Progenitor cell of endocrine pancreas (in vitro differentiated cells): ENCODE measurements at places on chromosomes 11 and 22.
A peak's percentile ranks its signal among the peaks of the same experiment; 100 is the strongest.

DNA sequence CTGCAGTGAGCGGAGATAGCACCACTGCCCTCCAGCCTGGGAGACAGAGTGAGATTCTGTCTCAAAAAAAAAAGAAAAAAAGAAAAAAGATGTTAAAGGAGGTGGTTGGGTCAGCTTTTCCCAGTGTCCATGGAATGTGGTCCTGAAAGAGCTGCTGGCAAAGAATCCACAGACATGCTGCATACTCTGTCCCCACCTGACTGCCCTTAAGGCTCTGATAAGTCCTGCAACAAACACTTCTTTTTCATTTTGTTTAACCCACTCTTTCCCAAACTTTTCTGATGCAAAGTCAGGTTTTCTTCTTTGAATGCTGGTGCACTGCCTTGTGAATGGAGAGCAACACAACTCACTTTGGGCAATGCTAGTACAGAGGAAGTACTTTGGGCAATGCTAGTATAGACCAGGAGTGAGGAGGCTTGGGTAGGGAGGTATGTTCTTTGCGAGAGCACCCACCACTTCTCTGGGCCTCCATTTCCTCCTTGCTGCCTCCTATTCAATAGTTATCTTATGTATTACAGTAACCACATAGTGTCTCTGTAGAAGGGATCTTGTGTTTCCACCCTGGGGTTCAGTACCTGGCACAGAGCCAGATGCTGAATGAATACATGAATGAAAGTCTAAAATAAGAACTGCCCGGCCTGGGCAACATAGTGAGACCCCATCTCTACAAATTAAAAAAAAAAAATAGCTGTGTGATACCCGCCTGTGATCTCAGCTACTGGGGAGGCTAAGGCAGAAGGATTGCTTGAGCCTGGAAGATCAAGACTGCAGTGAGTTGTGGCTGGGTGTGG lies 18.9 kb downstream of the LIF start:
- peaks cover 22% of the 10 kb centered on the region for H3K27me3 ChIP-seq
- H3K4me1 ChIP-seq: peaks cover 4% of the 10 kb centered on the region
- no peaks in the 10 kb centered on the region for H3K36me3 ChIP-seq
- no peak overlapping the region for H3K4me3 ChIP-seq

DNA sequence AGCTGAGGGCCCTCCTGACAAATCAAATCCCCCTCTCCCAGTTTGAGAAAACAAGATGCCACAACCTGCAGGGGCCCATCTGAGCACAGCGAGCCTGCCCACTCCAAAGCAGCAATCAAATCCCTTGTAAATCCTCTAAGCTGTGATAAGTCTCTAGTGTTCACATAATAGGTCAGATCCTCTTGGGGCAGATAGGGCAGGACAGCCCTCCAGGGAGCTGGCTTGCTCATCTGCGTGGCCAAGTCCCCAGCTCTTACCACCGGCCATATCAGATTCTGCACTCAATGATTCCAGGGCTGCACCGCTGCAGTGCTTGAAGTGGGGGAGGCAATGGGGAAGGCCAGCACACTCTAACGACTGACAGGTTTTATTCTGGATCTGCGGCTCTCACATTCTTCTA lies 29.6 kb upstream of the FLI1 start:
- no peak for DNase-seq
- H3K27ac ChIP-seq: peak overlapping the region; percentile 81

DNA sequence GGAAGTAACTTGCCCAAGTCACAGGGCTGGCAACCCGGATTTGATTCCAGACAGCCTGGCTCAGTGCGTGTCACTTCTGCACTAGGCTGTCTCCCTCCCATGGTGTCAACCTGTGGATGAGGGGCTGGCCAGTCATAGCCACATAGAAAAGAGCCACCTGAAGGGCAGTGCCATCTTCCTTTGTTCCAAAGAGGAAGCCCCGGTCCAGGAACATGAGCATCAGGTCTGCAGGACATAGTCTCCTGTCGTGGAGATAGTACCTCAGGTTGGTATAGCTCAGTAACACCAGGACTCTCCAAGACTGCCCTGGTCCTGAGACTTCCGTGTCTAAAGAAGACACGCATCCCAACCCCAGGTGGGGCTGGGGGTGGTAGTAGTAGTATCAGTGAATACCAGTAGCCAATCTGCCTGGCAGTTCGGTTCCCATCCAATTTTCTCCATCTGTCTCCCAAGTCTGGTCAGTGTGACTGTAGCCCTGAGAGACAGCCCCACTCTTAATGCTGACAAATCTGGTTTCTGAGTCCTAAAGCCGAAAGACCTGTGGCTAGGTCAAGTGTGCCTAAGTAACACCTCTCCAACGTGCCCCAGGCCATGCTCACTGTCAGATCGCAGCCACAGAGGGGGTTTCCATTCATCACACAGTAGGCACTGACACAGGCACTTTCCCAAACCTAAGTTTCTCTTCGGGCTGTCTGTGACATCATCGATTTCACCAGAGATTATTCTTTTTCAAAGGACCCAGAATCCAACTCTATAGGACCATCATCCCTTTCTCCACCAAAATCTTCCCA lies 33.1 kb downstream of the C11orf58 start:
- H3K4me1 ChIP-seq: peaks cover 22% of the 10 kb centered on the region
- H3K27me3 ChIP-seq: no peaks in the 10 kb centered on the region
- H3K27ac ChIP-seq: peak overlapping the region; percentile 25
- no peak for DNase-seq
- H3K4me3 ChIP-seq: no peak overlapping the region

- no peak for DNase-seq
- H3K36me3 ChIP-seq: no peaks in the 10 kb centered on the region
- H3K4me1 ChIP-seq: no peaks in the 10 kb centered on the region
- no peak overlapping the region for H3K4me3 ChIP-seq
Measured at GRCh38 chr11:1740786-1741530, 9.4 kb downstream of the IFITM10 start.

GRCh38 chr11:114195981-114196731 lies 100.0 kb upstream of the NNMT start:
- no peaks in the 10 kb centered on the region for H3K27me3 ChIP-seq
- H3K4me1 ChIP-seq: peaks cover 30% of the 10 kb centered on the region
- H3K4me3 ChIP-seq: no peak overlapping the region
- peaks cover 3% of the 10 kb centered on the region for H3K36me3 ChIP-seq
- no peak overlapping the region for H3K27ac ChIP-seq

GRCh38 chr22:19180740-19181410 lies 2.3 kb upstream of the SLC25A1 start:
- no peak overlapping the region for H3K27ac ChIP-seq
- peaks cover 2% of the 10 kb centered on the region for H3K36me3 ChIP-seq
- H3K4me1 ChIP-seq: peaks cover 8% of the 10 kb centered on the region
- H3K4me3 ChIP-seq: no peak overlapping the region
- H3K27me3 ChIP-seq: no peaks in the 10 kb centered on the region

- peaks cover 7% of the 10 kb centered on the region for H3K27me3 ChIP-seq
- peaks cover 2% of the 10 kb centered on the region for H3K36me3 ChIP-seq
- H3K27ac ChIP-seq: no peak overlapping the region
- H3K4me1 ChIP-seq: no peaks in the 10 kb centered on the region
Measured at GRCh38 chr11:9619971-9620370, 43.9 kb upstream of the SWAP70 start.

GRCh38 chr11:75350743-75351540 lies 519 bp downstream of the ARRB1 start:
- peaks cover 34% of the 10 kb centered on the region for H3K4me1 ChIP-seq
- no peaks in the 10 kb centered on the region for H3K36me3 ChIP-seq
- no peak for DNase-seq
- H3K27me3 ChIP-seq: peaks cover 4% of the 10 kb centered on the region
- peak overlapping the region; percentile 91 for H3K27ac ChIP-seq

- H3K36me3 ChIP-seq: no peaks in the 10 kb centered on the region
- DNase-seq: no peak
- peaks cover 1% of the 10 kb centered on the region for H3K4me1 ChIP-seq
- H3K27me3 ChIP-seq: peaks cover 6% of the 10 kb centered on the region
- no peak overlapping the region for H3K4me3 ChIP-seq
- H3K27ac ChIP-seq: no peak overlapping the region
Measured at GRCh38 chr11:130580372-130580771, 131.9 kb downstream of the ADAMTS15 start.

DNA sequence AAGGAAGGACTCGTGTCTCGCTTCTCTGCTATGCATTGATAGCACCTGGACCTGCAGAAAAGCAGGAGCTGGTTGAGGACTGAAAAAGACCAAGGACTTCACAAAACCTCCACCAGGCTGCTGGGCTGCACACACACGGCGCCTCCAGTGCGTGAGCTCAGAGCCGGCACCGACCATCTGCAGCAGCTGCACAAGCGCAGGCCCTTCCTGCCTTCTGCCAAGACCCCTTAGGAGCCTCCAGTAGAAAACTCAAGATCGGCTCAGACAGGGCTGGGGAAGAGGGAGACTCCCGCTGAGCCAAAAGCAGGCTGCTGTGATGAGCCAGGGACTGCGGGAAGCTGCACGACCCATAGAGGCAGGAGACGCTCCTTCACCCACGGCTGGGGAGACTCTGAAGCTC lies 70.9 kb downstream of the PHF21B start:
- H3K4me3 ChIP-seq: no peak overlapping the region
- no peaks in the 10 kb centered on the region for H3K4me1 ChIP-seq
- no peaks in the 10 kb centered on the region for H3K27me3 ChIP-seq
- H3K36me3 ChIP-seq: no peaks in the 10 kb centered on the region
- no peak for DNase-seq

- H3K27me3 ChIP-seq: no peaks in the 10 kb centered on the region
- no peaks in the 10 kb centered on the region for H3K36me3 ChIP-seq
- no peaks in the 10 kb centered on the region for H3K4me1 ChIP-seq
- H3K4me3 ChIP-seq: no peak overlapping the region
Measured at GRCh38 chr11:108617055-108617454, 23.5 kb upstream of the EXPH5 start.

DNA sequence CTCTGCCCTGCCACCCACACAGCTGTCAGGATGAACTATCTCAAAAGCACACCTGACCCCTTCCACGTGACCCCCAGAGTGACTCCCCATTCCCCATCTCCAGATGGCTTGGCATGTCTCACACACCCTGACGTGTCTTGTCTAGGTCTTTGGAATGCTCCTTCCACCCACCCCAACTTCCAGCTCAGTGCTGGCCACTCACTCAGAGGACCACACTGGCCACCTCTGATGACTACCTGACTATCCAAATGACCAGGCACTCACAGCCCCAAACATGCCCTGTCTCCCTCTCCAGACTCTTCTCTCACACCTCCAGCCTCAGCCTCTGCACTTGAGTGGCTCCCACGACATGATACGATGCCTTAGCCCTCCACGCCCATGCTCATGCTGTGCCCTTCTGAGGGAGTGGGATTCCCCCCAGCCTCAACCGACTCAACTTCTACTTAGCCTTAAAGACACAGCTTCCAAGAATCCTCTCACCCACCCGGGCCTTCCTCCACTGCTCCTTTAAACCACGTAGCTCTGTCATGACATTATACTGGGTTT lies 259.4 kb downstream of the BUD13 start:
- no peak overlapping the region for H3K4me3 ChIP-seq
- DNase-seq: no peak
- no peak overlapping the region for H3K27ac ChIP-seq
- H3K4me1 ChIP-seq: peaks cover 6% of the 10 kb centered on the region
- H3K27me3 ChIP-seq: peaks cover 33% of the 10 kb centered on the region

DNA sequence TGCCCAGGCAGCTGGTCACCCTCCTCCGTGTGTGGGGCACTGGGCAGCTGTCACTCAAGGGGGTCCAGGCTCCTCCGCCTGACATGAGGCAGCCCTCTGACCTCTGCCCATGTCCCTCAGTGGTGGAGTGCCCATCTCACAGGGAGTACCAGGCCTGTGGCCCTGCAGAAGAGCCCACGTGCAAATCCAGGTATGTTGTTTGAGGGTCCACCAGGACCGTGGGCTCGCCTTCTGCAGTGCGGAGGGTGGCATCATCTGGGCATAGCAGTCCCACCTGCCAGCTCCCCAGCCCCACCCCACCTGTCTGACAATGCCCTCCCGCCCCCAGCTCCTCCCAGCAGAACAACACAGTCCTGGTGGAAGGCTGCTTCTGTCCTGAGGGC lies 30.5 kb downstream of the MUC2 start:
- H3K27me3 ChIP-seq: no peaks in the 10 kb centered on the region
- H3K4me1 ChIP-seq: no peaks in the 10 kb centered on the region
- H3K4me3 ChIP-seq: no peak overlapping the region
- H3K36me3 ChIP-seq: no peaks in the 10 kb centered on the region

- peaks cover 17% of the 10 kb centered on the region for H3K36me3 ChIP-seq
- DNase-seq: no peak
- H3K27me3 ChIP-seq: no peaks in the 10 kb centered on the region
- H3K27ac ChIP-seq: no peak overlapping the region
- H3K4me1 ChIP-seq: no peaks in the 10 kb centered on the region
Measured at GRCh38 chr11:3781423-3781822, 15.9 kb downstream of the NUP98 start.

DNA sequence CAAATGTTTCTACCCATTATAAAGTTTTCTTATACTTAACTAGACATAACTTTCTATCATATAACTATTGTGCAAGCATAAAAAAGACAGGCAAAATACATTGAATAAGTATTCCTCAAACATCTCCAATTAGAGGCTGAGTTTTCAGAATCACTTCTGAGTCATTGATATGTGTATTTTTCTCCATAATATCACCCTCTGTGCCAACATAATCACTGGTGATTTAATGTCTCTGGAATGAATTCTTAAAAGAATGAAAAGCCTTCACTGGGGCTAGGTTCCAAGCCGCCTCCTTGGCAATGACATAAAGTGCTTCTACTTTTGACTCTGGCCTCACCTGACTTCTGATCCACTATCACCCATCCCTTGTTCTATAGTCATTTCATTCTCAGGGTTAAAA lies 197.0 kb upstream of the E2F8 start:
- no peaks in the 10 kb centered on the region for H3K27me3 ChIP-seq
- no peak for DNase-seq
- H3K4me1 ChIP-seq: peaks cover 13% of the 10 kb centered on the region

GRCh38 chr11:91248199-91248807 lies 976.3 kb upstream of the FAT3 start:
- no peak overlapping the region for H3K27ac ChIP-seq
- no peak overlapping the region for H3K4me3 ChIP-seq
- no peaks in the 10 kb centered on the region for H3K4me1 ChIP-seq
- DNase-seq: no peak

- no peak overlapping the region for H3K27ac ChIP-seq
- DNase-seq: no peak
- no peaks in the 10 kb centered on the region for H3K36me3 ChIP-seq
- peaks cover 23% of the 10 kb centered on the region for H3K4me1 ChIP-seq
Measured at GRCh38 chr22:17919276-17920144, 104.9 kb downstream of the MICAL3 start.
